Activated CD8-positive, alpha-beta memory T cell treated with anti-CD3 and anti-CD28 coated beads, Interleukin-2, amount 10 ng/mL, durations not matched to agents 7 days and 5 days (primary cell): ENCODE measurements at places on chromosomes 11 and 22.

DNA sequence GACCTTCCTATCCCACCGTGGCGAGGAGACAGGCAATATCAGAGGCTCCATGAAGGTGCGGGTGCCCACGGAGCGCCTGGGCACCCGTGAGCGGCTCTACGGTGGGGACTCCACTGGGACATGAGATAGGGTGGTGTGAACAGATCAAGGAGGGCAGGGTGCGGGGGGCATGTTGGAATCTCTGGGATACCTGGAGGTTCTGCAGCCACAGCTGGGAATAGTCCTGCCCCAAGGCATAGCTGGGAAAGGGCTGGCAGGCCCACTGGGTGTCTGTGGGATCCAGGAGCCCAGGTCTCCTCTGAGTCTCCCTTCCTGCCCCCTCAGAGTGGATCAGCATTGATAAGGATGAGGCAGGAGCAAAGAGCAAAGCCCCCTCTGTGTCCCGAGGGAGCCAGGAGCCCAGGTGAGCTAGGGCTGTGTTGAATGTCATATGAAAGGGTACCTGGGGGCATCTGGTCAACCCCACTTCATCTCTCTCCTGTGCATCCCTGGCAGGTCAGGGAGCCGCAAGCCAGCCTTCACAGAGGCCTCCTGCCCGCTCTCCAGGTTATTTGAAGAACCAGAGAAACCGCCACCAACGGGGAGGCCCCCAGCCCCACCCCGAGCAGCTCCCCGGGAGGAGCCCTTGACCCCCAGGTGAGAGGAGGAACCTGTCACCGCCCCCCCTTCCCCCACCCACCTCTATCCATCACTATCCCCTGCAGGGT is 8.5 kb downstream of the PHOX2A start:
- H3K27ac ChIP-seq: no peak overlapping the region
- peaks cover 14% of the 10 kb centered on the region for H3K27me3 ChIP-seq
- H3K36me3 ChIP-seq: peaks cover 24% of the 10 kb centered on the region
- no peak overlapping the region for H3K4me3 ChIP-seq
- peaks cover 8% of the 10 kb centered on the region for H3K4me1 ChIP-seq

- H3K4me3 ChIP-seq: no peak overlapping the region
- H3K27ac ChIP-seq: no peak overlapping the region
- H3K27me3 ChIP-seq: peaks cover 81% of the 10 kb centered on the region
- no peaks in the 10 kb centered on the region for H3K36me3 ChIP-seq
These were observed 69.5 kb downstream of the ZNRF3 start for GRCh38 chr22:28952857-28953256.

- no peaks in the 10 kb centered on the region for H3K4me1 ChIP-seq
- H3K27me3 ChIP-seq: no peaks in the 10 kb centered on the region
- peaks cover 5% of the 10 kb centered on the region for H3K36me3 ChIP-seq
These were observed 12.5 kb downstream of the CHID1 start for GRCh38 chr11:898143-898511.

- no peak overlapping the region for H3K4me3 ChIP-seq
- no peaks in the 10 kb centered on the region for H3K36me3 ChIP-seq
- H3K27me3 ChIP-seq: no peaks in the 10 kb centered on the region
- no peak overlapping the region for H3K27ac ChIP-seq
These were observed 10.4 kb downstream of the LMNTD2 start for GRCh38 chr11:550021-550745.
